Fibroblast of upper back skin (primary cell): ENCODE measurements at places on chromosomes 7 and 10.

GRCh38 chr10:14585287-14586193 is 189.2 kb downstream of the FAM107B start:
- no peak for DNase-seq

GRCh38 chr10:72076756-72077155 is 11.6 kb downstream of the SPOCK2 start:
- no peak for DNase-seq

DNA sequence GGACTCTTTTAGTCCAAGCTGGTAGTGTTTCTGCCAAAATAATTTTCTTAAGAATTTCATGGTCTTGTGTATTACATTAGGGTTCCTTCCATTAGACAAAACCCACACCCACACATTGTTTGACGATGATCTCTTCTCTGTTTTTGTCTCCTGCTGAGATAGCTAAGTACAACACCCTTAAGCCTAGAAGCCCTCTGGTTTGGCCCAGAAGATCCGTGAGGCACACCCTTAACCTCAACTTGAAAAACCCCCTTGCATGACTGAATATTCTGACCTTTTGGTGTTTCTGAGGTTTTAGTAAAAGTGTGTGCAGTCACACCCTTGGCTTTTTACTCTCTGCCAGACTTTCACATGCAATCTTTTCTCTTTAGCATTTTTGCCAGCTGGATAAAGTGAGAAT is 29.3 kb upstream of the ERCC6 start:
- DNase-seq, result peak; percentile 79

DNA sequence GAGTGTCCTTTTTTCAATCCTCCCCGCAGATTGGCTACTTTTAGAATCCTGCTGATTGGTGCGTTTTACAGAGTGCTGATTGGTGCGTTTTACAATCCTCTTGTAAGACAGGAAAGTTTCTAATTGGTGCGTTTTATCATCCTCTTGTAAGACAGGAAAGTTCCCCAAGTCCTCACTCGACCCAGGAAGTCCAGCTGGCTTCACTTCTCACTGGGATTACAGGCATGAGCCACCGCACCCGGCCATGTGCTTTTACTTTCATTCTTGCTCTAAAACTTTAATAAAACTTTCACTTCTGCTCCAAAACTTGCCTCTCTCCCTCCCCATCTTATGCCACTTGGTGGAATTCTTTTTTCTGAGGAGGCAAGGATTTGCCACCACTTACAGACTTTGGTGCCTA is 17.0 kb upstream of the WAPL start:
- DNase-seq, result no peak

- peak; percentile 74 for DNase-seq
These were observed 14.7 kb upstream of the CAMK2G start for GRCh38 chr10:73889014-73889413.

DNA sequence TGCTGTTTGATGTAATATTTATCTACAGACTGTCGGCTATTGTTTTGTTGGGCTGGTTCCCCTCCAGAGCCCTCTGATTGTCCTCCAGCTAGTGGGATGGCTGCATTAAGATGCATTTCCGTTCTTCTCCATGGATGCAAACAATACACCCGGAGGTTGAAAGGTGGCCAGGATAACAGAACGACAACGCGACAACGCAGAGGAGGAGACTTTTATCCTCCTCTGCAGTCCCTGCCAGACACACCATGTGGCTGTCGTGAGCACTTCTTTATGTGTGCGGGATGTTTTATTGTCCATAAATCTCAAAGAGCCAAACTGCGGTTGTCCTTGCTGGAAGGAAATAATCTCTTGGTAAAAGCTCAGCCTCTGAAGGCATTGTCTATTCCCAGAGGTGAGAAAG is 39.1 kb upstream of the TCERG1L start:
- DNase-seq, result no peak

DNA sequence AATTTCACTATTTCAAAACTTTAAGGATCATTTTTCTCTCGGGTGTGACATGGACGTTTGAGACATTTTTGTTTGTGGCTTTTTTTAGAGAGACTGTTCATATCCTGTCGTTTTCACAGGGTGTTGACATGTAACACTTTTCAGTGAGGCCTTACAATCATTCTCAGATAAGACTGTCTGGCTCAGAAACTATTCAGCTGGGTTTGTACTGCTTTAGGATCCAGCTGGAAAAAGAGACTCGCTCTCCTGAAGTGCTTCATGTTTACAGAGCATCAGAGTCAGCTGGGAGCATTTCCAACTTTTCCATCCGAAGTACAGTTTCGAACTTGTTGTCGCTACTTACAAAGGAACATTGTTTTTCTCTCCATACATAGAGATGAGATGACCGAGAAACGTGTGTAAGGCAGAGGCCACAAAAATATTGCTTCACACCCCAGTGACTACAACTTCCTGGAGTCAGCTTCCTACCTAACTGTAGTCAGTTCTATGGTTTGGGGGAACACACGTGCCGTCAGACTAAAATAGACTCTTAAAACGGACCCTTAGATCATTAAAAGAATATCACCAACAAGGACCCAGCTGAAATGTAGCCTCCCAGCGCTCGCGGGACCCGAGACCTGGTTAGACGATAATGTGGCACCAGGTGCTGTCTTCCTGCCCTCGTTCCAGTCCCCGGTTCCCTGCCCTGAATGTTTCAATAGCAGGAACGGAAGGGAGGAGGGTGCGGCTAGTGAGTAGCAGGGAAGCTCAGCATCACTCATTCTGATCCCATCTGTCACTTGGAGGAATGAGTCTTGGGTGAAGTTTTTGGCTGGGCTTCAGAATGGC is 78.0 kb downstream of the MKI67 start:
- no peak for DNase-seq

- DNase-seq, result no peak
These were observed 80.2 kb upstream of the TMEM229A start for GRCh38 chr7:124113045-124113444.

- DNase-seq, result peak; percentile 43
These were observed 157.0 kb upstream of the MKLN1 start for GRCh38 chr7:131170440-131171271.

GRCh38 chr7:101023839-101024238 is 4.0 kb downstream of the MUC17 start:
- no peak for DNase-seq

GRCh38 chr10:88226071-88226659 is 357.0 kb downstream of the RNLS start:
- no peak for DNase-seq

DNA sequence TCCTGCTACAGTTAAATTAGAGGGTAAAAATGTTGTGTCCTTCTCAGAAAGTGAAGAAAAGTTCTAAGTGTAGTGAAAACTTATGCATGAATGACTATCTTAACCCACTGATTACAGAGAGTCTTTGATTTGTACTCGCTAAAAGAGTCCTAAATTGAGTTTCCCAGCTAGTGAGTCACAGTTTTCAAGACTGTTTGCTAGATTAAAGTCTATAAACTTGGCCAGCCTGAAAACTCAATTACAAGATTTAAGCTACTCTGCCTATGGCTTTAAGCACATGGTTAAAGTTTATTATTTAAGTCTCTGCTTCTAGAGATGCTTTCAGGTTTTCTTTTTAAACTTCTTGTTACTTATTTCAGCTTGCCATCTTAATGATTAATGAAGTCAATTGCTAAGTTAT is 44.4 kb downstream of the MRPS24 start:
- DNase-seq, result no peak

GRCh38 chr7:132930881-132931280 is 151.0 kb downstream of the CHCHD3 start:
- peak; percentile 9 for DNase-seq

GRCh38 chr7:142057101-142057500 is 54.4 kb upstream of the MGAM2 start:
- no peak for DNase-seq

- DNase-seq, result no peak
These were observed 11.3 kb upstream of the TRPV6 start for GRCh38 chr7:142896741-142897379.

DNA sequence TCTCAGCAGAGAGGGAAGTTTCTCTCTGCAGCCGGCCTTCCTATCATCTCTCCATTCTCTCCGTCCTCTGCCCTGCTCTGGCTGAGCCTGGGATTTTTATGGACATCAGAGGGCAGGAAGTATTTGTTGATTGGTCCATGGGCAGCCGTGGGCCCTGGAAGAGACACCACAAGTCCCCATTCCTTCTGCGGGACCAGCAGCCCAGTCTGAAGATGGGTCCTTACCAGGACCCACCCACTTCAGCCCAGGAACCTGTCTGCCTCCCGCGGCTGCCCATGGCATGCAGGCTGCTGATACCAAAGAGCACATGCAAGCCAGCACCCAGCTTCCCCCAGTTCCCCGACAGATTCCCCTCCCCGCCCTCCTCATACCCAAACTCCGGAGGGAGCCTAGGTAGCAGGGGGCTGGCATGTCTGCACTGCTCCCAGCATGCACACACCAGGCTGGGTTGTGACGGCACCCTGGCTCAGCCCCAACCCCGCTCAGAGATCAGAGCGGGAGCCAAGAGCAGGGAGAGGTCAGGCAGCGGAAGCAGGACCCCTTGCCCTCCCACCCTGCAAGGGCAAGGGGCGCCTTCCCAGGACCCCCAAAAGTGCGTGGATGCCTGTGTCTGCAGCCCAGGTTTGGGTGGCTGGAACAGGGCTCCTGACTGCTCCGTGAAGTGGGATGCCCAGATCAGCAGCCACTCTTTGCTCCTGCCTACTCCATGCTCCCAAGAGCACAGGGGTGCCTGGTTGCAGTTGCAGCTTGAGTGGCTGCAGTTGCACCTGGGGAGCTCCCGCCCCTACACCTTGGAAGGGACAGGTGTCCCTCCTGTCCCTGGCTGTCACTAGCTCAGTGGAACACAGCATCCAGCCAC is 538.6 kb upstream of the POT1 start:
- no peak for DNase-seq

GRCh38 chr10:21732067-21732772 is 198.2 kb downstream of the MLLT10 start:
- DNase-seq, result peak; percentile 71

DNA sequence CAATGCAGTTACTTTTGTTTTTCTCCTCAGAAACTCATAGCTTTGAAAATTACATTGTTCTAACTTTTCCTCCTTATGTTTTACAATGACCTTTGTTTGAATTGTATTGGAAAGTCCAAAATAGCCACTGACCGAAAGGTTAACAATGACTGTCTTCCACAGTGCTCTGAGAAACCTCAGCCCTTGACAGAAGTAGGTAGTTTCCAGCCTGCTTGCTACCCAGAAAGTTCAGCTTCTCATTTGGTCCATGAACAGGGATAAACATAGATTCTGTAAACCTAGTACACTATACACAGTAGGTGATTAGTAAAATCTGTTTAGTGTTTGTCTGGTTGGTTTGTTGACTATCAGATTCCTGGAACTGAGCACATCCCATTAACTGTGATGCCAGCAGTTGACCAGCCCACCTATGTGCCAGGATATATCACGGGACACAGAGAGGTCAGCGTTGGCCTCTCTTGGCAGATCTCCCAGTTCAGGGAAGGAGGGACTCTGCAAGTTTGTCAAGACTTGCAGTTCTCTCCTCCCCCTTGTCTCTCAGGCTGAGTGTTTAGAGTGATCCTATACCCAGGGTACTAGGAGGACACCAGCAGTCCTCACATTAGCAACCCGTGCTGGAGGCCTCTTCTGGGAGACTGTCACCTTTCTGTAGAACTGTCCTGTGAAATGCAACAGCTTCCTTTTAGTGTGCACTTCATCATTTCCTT is 297.6 kb downstream of the ARHGAP12 start:
- no peak for DNase-seq

DNA sequence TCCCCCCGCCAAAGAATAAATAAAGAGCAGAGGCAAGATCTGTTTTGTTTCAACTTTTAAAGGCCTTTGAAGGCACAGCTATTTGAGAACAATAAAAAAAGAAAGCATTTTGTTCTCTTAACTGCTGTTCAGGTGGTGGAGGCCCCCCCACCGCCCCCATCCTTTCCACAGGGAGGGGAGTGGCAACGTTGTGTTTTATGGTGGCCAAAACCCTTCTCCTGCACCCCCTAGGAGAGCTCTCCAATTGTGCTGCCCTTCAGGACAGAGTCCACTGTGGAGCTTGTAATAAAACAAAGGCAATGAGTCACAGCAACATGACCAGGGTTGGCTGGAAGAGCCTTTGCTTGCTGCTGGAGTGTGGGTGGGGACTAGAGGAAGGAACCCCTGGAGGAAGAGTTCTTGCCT is 987.9 kb downstream of the KCNMA1 start:
- DNase-seq, result peak; percentile 87

DNA sequence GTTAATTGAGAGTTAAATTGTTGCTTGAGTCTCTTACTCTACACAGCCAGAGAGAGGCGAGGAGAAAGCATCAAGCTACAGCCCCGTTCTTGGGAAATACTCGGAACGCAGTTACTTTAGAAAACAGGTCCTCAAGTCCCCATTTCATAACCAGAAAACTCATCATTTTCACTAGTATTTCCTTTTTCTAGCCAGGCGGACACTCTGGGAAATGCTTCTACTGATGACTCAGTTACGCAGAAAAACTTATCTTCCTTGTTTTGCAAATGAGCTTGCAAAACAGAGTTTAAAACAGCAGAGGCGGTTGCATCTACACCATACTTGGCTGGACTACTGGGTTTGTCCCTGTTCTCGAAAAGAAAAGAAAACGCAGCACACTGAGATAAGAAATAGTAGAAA is 111.4 kb upstream of the FGFR2 start:
- no peak for DNase-seq

DNA sequence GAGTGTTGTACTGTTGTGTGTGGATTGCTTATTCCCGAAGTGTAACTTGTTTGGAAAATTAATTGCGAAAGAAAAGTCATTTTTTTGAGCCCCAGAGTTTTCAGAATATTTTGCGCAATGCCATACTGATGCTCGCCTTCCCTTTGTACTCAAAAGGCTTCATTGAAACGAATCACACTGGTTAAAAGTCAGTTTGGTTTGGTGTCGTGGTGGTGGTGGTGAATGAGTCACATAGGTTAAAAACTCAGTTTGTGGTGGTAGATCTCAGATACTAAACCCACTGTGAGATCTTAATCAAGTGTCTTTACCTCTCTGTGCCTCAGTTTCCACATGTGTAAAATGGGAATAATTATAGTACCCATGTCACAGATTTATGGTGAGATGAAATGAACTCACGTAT is 61.1 kb upstream of the IL6 start:
- DNase-seq, result peak; percentile 55

GRCh38 chr10:31011017-31011664 is 20.5 kb downstream of the ZNF438 start:
- DNase-seq, result no peak

GRCh38 chr7:123746931-123747488 is 1.8 kb downstream of the WASL start:
- DNase-seq, result no peak

DNA sequence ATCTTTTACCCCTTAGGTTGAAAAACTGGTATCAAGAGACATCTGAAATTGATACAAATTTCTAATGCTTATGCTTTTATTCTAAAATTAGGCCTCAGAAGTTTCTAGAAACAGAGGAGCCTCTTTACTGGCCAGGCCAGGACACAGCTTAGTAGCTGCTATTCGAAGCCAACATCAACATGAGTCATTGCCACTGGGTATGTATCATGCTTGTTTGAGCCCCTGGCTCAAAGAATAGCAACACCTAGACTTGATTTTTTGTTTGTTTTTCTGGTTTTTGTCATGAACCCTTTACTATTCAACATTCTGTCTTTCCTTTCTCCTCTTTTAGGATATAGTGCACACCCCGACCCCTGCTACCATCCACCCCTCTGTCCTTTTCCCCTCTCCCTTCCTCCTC is 90.9 kb upstream of the STK17A start:
- DNase-seq, result peak; percentile 77

GRCh38 chr7:107494884-107495283 is 25.0 kb downstream of the GPR22 start:
- no peak for DNase-seq

- DNase-seq, result no peak
These were observed 176.9 kb downstream of the SH2D4B start for GRCh38 chr10:80714566-80714965.
